Mucosa of gallbladder (tissue), 1 donor: ENCODE measurements at places on chromosomes 16 and 17.

DNA sequence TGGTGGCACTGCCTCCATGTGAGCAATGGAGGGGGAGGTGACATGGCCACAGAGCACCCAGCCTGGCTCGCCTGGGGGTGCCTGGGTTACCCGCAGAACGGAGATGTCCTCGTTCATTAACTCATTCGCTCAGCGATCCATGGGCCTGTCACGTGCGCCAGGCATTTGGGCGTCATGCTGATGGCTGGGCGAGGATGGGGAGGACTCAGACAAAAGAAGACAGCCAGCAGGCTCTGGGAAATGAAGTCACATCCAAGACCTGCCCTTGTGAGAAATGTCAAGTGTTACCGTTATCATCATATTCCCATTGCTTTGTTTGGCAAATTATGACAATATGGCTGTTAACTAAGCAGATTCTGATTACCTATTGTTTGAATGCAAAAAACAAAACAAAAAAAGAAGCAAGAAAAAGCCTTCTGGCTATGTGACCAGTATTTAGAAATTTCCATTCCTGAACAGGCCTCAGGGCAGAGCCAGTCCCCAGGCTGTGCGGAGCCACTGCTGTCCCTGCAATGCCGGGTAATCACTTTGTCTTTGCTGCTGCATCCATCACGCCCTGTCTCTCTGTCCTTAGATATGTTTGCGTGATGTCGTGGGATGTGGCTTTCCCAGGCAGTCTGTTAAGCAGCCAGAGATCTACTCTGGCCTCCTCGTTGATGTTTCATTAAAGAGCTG lies 57.9 kb downstream of the CMIP start:
- DNase-seq: no peak

DNA sequence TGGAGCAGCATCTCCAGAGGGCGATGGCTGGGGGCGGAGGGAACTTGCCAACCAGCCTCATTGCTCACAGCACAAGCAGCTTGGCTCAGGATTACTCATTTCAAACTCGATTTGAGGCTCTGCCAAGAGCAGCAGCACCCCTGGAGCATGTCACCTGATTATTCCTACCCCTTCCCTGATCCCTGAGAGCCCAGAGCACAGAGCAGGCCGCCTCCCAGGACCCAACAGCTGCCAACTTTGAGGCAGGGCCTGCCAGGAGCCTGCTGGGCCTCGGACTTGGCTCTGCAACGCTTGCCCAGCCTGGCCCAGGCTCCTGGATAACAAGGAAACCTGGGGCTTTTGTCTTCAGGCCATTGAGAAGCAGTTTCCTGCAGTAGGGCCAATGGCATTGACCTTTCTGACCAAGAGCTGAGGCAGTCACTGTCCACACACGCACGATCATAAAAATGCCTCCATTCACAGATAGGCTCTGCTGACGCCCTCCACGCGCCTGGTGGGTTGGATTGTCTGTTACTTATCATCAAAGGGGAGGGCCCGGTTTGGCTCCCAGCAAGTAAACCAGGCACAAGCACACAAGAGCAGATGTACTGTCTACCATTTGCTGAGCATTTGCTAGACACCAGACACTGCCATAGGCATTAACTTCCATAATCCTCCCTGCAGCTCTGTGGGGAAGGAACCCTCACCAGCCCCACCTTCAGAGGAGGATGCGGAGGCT lies 406.6 kb upstream of the EEF2KMT start:
- peak; percentile 48 for DNase-seq

DNA sequence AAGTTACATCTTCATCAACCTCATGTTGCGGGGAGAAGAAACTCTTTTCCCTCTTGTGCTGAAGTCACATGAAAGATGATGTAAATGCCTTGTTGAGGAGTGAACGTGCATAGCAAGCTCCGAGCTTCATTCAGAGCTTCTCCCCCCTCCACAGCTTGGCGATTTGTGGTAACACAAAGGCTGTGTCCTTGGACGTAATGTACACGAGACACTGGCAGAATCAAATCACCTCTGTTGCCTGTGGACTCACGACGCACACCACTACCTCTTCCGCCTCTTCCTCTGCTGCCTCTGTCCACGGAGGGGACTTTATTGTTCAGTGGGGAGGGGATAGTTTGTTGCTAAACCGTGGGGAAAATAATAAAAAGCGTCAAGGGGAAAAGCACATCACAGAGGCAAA lies 54.9 kb upstream of the CHMP6 start:
- no peak for DNase-seq

DNA sequence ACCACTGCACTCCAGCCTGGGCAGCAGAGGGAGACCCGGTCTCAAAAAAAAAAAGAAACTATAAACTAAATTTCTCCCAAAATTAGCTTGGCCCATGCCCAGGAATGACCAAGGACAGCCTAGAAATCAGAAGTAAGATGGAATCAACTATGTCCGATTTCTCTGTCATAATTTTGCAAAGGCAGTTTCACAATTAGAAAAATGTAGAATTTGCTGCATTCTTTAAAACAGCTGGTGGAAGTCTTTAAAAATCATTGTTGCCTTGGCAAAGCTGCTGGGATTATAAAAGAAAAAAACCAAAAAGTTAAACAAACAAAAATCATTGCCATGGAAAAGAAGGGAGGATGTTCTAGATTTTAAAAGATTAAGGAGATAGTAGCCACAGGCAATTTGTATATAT lies 32.4 kb downstream of the WWP2 start:
- no peak for DNase-seq

GRCh38 chr17:5869041-5869745 lies 201.0 kb upstream of the WSCD1 start:
- no peak for DNase-seq

GRCh38 chr17:64180089-64181073 lies 50.4 kb upstream of the ERN1 start:
- no peak for DNase-seq

DNA sequence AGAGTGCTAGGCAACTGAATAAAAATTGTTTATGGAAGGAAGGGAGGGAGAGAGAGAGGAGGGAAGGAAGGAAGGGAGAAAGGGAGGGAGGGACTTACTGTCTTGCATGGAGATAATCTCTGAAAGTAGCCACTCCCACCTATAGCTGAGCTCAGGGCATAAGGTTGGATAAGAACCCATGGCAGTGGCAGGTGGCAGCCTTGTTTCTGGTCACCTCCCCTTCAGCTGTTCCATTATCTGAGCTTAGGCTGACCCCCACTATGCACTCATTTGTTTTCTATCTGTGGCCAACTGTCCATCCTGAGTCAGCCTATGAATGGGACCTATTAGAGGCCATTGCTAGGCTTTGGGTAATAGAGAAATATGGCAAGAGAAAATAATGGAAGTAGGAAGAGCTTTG lies 25.3 kb upstream of the MTMR4 start:
- DNase-seq: no peak

DNA sequence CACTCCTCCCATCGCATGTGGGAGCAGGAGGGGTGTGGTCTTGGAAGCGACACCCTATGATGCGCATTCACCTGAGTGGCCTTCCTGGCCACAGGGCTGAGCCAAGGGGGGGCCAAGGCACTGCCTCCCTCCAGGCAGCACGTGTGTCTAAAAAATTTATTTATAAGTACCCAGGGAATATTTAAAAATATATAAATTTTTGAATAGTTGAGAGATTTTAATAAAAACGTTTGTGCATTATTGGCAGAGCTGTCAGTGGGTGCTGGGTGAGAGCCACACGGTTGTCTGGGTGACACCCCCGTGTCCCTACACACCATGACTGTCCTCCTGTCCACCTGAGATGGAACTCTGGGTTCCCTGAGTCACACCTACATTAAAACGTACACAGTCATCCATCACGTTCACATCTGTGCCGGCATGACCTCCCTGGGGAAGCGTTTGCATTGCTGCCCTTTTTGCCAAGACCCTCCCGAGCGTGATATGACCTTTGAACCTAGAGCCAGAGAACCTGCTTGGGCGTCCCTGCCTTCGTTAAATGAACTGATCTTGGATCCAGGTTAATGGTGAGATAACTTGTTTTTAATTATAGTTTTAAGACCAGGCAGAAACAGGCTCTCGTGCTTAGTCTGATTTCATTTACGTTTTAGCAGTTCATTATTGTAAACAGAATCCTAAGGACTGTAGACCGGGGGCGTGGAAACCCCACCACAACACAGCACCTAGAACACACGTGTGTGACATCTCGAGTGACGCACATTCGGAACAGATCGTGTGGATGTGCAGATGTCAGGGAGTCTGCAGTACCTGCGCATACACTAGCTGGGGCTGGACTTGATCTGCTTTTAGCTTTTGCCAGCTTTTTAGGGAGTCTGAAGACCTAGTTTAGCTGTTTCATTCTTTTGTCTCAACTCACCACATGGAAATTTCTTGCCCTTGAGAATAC lies 192.8 kb upstream of the CHMP6 start:
- no peak for DNase-seq

DNA sequence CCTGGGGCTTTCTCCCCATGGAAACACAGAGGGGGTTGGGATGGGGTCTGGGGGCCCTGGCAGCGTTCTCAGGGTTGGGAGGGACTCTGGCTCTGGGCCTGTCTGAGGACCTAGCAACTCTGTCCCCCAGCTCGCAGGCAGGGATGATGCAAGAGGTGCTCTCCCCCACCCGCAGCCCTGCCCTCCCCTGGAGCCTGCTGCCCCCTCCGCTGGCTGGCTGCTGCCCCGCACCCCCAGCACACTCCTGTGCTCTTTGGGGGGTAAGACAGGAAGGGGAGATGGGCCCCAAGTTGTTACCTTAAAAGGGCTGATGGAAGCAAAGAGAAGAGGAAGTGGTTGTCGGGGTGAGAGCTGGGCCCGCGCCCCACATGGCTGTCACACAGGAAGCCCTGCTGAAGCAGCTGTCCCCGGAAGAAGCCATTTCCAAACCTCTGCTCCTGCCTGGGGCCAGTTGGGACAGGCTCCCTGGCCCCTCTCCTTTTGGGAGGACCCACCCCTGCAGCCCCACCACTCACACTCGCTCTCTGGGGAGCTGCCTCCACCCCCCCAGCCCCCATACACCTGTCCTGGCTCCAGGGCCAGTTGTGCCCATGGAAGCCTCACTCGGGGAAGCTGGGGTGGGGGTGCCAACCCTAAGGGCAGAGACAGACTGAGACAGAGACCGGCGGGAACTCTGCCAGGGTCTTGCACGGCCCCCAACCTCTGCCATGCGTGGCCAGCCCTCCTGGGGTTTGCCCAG lies 2.5 kb downstream of the CORO1A start:
- DNase-seq: peak; percentile 61

- no peak for DNase-seq
These were observed 1290.6 kb upstream of the CDH8 start for GRCh38 chr16:63326736-63327339.

GRCh38 chr17:80316431-80316830 lies 55.8 kb downstream of the RNF213 start:
- no peak for DNase-seq

- no peak for DNase-seq
These were observed 27.6 kb downstream of the ELAC2 start for GRCh38 chr17:12990041-12990808.

DNA sequence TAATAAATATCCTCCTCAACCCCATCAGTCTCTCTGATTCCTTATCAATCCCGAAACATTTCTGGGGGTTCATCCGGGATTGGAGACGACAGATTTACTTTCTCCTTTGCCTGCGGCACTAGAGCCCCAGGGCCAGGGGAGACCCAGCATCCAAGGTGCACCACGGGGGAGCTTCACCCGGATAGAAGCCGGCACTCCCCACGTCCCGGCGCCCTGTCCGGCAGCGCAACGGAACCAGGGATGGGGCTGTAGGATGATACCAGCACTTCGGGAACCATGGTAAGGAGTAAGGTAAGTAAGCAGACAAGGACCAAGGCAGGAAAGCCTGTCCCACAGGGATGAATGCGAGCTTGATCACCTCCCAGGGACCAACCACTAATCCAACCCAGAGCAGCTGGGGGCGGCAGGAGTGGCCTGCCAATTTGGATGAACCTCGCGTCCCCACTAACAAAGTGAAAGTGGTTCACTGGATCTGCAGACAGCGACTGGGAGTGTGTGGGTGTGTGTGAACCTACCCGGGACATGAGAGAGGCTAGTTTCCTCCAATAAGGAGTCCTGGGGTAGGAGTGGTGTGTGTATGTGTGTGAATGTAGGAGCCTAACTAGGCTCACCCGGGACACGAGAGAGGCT lies 11.9 kb downstream of the POLR3K start:
- DNase-seq: no peak

- DNase-seq: no peak
These were observed 269.0 kb downstream of the WWOX start for GRCh38 chr16:78368121-78369102.

DNA sequence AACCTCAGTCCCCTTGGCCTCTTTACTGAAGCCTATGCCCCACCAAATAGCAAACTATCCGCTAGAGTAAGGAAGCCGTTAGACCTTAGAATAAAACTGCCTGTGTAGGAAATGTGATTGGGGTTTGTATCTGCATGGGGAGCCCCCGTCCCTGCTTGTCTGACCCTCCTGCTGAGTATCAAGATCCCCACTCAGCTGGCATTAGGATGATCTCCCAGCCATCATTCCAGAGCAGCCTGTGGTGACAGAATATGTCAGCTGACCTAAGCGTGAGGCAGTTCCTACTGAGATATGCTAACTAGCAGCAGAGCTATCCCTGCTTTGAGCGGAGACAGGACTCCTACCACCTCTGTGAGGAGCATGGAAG lies 645 bp upstream of the GFOD2 start:
- peak; percentile 23 for DNase-seq

- no peak for DNase-seq
These were observed 121.1 kb downstream of the CPPED1 start for GRCh38 chr16:12682432-12683165.

- no peak for DNase-seq
These were observed 216.5 kb downstream of the NTN1 start for GRCh38 chr17:9237661-9238301.

- no peak for DNase-seq
These were observed 595.4 kb downstream of the MAF start for GRCh38 chr16:79005096-79005495.

DNA sequence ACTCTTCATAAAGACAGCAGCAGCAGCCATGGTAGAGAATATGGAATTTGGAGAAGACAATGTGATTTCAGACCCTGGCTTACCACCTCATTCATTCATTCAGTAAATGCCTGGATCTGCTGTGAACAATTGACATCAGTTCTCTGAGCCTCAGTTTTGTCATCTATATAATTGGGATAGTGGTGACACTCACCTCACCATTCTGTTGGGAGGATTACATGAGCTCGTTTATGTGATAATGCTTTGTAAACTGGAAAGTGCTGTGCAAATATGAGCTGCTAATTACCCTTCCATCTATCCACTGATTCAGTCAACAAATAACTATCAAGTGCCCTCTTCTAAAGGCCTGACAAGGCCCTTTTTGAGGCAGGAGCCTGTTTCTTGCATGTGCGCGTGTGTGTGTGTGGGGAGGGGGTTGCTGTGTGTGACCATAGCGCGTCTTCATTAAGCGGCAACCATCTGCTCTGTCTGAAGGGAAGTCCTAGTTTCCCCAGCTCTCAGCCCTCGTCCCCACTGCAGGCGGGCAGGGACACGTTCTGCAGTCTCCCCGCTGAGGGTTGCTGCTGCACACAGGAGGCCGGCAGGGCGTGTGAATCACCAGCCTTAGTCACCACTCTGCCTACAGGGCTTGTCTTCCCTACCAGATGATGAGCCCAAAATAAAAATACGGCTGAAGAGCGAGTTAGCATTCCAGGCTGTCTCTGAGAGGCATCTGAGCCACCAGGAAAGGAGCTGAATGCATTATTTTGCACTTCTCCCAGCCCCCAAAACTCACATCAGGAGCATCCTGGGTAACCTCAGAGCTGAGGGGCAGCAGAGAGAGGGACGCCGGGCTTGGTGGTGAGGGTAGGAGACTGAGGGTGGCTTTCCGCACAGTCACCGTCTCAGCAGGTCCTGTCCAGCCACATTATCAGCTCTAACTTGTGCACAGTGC lies 19.9 kb downstream of the ARL4D start:
- no peak for DNase-seq
